ENCODE measurements at places on chromosomes 16 and 17. TPM values are rescaled to one million over a fixed set of nuclear protein-coding genes. Genes with fewer than 3 reads are reported as not detected.

Gene MSLN
- total RNA-seq: 3.1 TPM

Gene MRPL38
- 147 TPM for total RNA-seq

Gene CDK5R1
- total RNA-seq: 3.5 TPM

Gene P2RX1
- not detected for total RNA-seq

Gene B3GNT9
- 6.3 TPM for total RNA-seq

Gene TLCD2
- total RNA-seq: 1.3 TPM

Gene GPR139
- total RNA-seq: not detected

Gene BAIAP3
- total RNA-seq: 0.90 TPM

Gene ZNF750
- total RNA-seq: not detected

Gene MYH11
- total RNA-seq: 0.02 TPM

Gene GPR142
- not detected for total RNA-seq

Gene CEP295NL
- total RNA-seq: 0.31 TPM

Gene CDRT15L2
- not detected for total RNA-seq

Measured in A549 treated with RU486 at 1 μM for 4 hours (cell line).